ENCODE measurements at places on chromosomes 16 and 17.
A peak's percentile ranks its signal among the peaks of the same experiment; 100 is the strongest.

DNA sequence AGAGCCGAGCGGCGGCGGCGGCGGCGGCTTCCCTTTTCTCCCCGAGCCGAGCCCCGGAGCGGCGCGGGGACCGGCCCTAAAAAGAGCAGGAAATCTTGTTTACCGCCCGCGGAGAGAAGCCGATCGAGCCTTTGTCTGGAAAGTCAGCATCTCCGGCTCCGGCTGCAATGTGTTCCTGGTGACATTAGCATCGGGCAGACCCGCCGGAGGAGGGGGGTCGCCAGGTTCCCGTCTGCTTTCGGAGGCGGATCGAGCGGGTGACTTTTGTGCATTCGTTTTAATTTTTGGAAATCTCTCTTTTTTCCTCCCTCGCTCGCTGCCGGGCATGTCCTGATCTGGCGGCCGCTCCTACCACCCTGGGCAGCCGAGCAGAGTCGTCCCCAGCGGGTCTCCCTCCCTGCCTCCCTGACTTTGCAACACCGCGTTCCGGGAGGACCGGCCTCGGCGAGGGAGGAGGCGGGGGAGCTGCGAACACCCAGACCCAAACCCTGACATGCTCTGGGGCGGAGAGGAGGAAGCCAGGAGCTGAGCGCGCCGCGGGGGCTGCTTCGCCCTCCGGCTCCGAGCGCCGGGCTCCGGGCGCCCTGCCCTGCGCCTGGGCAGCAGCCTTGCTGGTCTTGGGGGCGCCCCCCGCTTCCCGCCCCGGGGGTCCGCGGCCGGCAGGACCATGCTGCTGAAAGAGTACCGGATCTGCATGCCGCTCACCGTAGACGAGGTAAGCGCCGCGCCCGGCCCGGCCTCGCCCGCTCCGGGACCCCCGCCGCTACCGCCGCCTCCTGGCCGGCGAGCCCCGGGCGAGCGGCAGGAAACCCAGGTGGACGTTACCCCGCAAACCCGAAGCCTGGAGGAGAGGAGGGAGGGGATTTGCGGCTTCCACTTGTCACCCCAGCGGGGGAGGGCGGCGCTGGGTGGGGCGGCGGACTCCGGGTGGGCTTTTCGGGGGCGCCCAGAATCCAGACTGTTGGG lies 690 bp downstream of the PITPNC1 start:
- peak; percentile 75 for DNase-seq

DNA sequence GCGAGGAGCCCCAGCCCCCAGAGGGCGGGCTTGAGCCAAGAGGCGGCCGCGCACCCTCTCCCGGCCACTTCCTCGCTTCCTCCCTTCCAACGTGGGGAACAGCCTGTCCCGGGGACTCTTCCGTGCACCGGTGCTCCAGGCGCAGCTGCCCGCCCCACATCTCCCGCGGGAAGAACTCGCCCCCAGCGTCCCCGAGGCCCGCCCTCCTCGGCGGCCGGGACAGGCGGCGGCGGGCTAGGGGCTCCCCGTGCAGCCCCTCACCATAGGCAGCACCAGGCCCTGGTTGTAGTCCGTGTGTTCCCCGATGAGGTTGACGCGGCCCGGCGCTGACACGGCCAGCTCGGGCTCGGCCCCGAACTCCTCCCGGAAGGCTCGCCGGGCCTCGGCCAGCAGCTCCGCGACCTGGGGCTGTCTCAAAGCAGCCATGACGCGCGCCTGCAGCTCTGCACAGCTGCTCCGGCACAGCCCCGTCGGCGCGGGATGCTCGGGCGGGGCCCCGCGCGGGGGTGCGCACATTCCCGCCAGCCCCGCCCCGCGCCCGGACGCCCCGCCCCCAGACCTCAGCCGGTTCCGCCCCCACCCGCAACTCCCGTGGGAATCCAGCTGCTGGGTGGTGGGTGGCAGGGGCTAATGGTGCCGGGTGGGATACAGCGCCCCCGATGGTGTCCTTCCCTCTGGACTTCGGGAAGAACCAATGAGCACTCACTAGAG lies at the start of gene GALK1:
Gene GALK1, minus strand, starts transcription at position 482 of the 711 bp plus-strand sequence. Its CDS starts 56 bp downstream, at position 426.
- peak; percentile 87 for DNase-seq

- no peak for DNase-seq
Measured at GRCh38 chr17:74513987-74514631, 17.2 kb downstream of the CD300LB start.

- no peak for DNase-seq
Measured at GRCh38 chr16:46712911-46713310, 23.5 kb downstream of the ORC6 start.

DNA sequence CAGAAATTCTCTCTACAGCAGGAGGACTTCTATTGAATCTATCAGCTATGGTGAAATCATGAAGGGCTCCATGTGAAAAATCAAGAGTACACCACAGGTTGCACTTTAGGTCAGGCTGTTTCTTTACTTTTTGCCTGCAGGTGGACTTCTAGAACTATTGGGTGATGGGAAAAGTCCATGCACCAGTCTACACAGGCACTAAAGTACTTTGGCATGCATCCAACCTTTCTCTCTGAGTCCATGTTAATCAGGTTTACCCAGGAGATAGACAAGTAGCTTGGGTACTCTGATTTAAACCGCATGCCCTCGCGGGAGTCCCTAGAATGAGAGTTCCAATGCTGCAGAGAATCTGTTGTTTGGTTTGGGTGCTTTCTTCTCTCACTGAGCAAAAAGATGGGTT lies 9.1 kb upstream of the ANKFN1 start:
- DNase-seq = no peak

DNA sequence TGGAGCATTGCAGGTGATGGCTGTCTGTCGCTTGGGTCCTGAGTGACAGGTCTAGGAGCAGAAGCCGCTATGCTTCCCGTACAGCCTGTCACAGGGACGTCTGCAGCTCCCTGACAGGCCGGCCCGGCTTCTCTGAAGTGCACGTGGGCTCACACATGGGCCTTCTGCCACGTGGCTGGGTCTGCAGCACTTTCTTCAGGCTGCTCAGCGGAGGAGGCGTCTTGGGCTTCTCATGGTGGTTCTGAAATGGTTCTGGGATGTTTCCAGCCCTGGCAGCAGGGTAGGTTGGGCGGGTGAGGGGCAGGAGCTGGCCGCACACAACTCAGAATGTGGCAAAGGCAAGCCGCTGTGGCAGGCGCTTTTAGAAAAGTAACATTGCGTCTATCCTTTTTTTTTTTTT lies 80.3 kb upstream of the ZNF750 start:
- DNase-seq = no peak

DNA sequence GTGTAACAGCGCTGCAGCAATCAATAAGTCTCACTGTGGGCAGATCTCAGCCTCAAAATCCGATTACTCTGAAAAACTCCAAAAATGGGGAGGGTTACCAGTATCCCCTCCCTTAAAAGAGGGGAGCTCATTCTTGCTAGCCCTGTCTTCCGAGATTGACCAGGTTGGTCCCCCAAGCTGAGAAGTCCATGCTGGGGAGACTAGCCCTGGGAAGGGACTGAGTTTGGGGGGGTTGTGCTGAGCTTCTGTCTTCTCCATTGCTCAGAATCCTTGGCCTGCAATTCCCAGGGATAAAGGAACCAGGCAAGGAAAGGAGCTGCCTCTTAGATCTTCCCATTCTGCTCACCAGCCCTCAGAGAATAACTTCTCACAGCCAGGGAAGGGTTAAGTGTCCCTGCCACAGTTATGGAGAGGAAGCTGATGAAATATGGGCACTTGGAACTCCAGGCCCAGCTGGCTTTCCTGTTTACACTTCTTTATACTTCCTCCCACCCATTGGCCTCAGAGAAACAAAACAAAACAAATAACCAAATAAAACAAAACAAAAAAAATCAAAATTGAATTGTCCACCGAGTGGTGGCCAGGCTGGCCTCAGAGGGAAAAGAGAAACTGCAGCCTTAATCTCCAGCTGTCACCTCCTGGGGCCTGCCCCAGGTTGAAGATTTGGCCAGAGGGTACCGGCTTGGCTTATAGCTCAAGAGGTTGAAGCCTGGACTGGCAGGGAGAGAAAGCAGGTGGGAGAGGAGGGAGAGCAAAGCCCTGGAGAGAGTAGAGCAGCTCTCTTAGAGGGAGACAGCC lies 2.6 kb downstream of the HOXB3 start:
- DNase-seq = no peak

DNA sequence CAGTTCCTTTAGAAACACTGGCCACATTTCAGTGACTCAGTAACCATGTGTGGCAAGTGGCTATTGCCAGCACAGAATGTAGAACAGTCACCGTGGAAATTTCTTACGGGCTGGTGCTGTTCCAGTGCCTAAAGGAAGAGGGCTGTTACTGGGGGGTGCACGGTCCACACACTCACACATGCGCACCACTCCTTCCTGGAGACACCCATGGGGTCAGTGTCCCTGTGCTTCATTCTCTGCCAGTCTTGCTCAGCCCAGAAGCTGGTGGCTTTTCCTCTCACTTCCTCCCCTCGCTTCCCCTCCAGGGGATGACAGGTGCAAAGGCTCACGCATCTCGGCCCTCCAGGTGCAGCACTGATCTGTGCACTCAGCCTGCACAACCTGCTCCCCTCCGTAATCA lies 115.6 kb downstream of the CCDC182 start:
- no peak for DNase-seq

DNA sequence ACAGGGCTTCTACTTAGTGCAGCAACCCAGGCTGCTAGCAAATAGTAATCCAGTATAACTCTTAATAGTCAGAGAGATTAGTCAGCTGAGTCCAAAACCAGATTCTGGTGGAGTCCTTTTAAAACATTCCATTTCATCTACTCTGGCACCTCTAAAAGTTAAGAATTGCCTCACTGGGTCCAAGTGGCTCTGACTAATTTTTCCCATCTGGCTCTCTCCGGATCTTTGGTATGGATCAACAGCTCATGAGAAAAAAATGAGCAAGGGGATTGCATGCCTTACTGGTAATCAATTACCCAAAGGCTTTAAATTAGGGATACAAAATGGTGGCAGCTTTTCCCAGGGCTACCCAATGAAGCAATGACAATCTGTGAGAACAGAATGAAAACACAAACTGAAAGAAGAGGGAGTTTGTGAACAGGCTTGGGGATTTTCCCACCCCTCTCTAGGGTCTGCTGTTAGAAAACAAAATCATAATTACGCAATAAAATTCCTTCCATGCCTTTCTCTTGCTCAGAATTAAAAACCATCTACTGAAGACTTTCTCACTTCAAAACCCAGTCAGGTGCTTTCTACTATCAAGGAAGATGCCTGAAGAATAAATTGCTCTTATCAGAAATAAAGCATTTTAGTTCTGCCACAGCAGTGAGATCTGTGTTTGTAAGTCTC lies 84.6 kb upstream of the PMFBP1 start:
- no peak for DNase-seq

DNA sequence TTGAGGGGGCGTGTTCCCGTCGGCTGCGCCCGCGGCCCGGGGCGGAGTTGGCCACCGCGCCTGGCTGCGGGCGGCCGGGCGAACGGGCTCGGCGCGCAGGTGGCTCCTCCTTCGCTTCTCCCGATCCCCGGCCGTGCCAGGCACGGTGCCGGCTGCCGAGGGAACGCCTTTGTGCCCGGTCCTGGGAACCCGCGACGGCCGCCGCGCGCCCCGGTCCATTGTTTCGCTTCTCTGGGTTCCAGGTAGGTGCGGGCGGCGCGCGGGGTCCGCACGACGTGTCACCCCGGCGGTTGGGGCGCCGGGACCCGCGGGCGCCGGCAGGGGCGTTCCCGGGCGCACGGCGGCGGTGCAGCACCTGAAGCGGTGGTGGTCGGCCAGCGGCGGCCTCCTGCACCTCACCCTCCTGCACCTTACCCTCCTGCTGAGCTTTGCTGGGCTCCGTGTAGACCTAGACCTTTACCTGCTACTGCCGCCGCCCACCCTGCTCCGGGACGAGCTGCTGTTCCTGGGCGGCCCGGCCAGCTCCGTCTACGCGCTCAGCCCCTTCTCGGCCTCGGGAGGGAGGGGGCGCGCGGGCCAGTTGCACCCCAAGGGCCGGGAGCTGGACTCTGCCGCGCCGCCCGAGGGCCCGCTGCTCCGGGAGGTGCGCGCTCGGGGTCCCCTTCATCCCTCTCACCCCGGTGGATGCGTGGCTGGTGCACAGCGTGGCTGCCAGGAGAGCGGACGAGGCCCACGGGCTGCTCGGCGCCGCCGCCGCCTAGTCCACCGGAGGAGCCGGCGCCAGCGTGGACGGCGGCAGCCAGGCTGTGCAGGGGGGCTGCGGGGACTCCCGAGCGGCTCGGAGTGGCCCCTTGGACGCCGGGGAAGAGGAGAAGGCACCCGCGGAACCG lies 99.9 kb downstream of the EFCAB13 start:
- peak; percentile 50 for DNase-seq

GRCh38 chr17:72338847-72339790 lies 218.3 kb downstream of the SOX9 start:
- DNase-seq = no peak

- DNase-seq = no peak
Measured at GRCh38 chr17:60905709-60906108, 228.1 kb downstream of the BCAS3 start.

DNA sequence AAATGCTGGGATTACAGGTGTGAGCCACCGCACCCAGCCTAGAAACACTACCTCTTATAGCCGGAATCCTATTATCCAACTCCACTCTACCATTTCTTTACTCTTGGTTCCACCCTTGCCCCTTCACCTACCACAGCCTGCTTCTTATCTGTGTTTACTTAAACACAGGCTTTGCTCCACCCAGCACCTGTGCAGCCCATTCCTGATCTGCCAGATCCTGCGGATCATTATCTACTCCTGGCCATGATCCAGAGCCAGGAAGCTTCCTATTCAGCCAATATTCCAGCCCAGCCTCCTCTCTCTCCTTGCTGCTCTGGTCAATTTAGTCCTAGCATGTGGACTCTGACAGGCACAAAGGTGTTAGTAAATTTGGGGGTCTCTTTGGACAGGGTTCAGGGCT lies 98.8 kb upstream of the MED13 start:
- DNase-seq = no peak

DNA sequence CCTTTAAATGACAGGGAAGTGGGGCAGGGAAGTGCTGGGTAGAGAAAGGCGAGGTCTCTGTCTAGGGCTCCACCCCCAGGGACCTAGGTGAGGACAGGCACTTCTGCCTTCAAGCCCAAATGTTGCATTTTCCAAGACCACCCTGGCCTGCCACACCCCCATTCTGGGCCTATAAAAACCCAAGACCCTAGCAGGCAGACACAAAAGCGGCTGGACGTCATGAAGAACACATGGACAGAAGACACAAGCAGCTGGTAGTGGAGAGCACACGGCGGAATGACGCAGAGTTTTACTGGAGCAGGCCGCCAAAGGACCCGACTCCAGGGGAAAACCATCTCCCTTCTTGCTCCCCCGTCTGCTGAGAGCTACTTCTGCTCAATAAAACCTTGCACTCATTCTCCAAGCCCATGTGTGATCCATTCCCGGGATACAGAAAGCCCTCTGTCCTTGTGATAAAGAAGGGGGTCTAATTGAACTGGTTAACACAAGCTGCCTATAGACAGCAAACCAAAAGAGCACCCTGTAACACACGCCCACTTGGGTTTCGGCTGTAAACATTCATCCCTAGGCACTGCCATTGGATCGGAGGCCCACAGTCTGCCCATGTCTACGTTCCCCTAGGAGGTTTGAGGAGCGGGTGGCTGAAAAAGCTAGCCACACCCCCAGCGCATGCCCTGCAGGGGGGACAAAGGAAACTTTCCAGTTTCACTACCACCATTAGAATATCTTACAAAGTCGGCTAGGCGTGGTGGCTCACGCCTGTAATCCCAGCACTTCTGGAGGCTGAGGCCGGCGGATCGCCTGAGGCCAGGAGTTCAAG lies 622.2 kb upstream of the SALL1 start:
- DNase-seq = no peak
